ENCODE measurements at places on chromosomes 1 and 21.

DNA sequence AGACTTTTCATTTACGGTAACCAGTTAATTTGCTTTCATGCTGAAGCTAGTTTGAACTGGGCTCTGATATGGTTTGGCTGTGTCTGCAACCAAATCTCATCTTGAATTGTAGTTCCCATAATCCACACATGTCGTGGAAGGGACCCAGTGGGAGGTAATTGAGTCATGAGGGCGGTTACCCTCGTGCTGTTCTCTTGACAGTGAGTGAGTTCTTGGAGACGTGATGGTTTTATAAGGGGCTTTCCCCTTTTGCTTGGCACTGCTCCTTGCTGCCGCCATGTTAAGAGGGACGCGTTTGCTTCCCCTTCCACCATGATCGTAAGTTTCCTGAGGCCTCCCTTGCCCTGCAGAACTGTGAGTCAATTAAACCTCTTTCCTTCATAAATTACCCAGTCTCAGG is 10.3 kb upstream of the FHAD1 start:
- H3K36me3 ChIP-seq, result no peaks in the 10 kb centered on the region
- DNase-seq, result no peak

- no peak for DNase-seq
- H3K4me3 ChIP-seq, result no peak overlapping the region
- H3K27me3 ChIP-seq, result no peaks in the 10 kb centered on the region
- H3K4me1 ChIP-seq, result no peaks in the 10 kb centered on the region
- no peaks in the 10 kb centered on the region for H3K36me3 ChIP-seq
These were observed 47.0 kb downstream of the F5 start for GRCh38 chr1:169538998-169539871.

- no peak overlapping the region for H3K4me3 ChIP-seq
- peaks cover 1% of the 10 kb centered on the region for H3K27me3 ChIP-seq
- H3K27ac ChIP-seq, result no peak overlapping the region
These were observed 23.2 kb downstream of the ADORA1 start for GRCh38 chr1:203150511-203151297.

GRCh38 chr1:89847191-89847729 is 26.4 kb downstream of the LRRC8D start:
- H3K27ac ChIP-seq, result peak overlapping the region; percentile 95
- no peaks in the 10 kb centered on the region for H3K27me3 ChIP-seq
- H3K4me3 ChIP-seq, result peak overlapping the region; percentile 96

DNA sequence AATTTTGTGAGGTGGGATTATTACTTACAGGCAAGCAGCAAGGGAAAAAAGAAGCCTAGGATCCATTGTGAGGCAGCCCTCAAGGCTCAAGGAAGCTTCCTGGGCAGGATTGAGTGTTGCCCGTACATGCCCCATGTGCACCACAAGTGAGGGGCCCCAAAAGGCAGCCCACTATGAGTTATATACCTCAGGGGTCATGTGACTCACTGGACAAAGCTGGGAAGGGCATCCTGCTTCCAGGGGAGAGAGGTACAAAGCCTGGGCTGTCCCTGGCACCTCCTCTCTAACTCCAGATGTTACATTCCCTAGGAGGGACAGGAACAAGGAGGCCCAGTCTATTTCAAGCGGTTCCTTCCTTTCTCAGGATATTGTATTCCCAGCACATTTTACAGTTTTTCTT is 34.0 kb upstream of the CD1D start:
- H3K4me3 ChIP-seq, result no peak overlapping the region
- H3K27me3 ChIP-seq, result no peaks in the 10 kb centered on the region
- no peaks in the 10 kb centered on the region for H3K36me3 ChIP-seq
- no peak for DNase-seq
- peaks cover 30% of the 10 kb centered on the region for H3K4me1 ChIP-seq

DNA sequence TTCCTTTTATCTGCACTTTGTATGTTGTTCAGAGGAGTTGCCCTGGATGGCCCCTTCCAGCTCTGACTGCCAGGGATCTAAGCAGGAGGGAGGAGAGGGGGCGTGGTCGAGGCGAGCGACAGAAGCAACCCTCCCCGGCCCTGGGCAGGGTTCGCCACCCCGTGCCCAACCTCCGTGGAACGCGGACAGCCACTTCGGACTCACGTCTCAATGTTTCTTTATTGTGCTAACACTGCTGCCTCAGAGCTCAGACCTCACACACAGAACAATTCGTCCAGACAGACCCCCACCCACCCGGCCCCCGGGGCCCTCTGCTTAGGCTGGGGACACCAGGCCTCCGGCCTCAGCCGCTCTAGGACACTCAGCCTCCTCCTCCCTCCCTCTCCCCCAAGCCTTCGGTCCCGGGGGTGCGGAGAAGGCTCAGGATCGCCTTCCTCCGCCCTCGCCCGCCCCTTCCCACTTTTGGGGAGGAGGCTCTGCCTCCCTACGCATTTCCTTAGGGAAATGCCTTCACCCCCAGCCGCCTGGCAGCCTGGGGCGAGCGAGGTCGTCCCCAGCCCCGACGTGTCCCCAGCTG is 8.3 kb downstream of the VSIG8 start:
- H3K4me3 ChIP-seq, result peak overlapping the region; percentile 96
- peaks cover under 1% of the 10 kb centered on the region for H3K27me3 ChIP-seq
- no peak for DNase-seq
- peak overlapping the region; percentile 85 for H3K27ac ChIP-seq

DNA sequence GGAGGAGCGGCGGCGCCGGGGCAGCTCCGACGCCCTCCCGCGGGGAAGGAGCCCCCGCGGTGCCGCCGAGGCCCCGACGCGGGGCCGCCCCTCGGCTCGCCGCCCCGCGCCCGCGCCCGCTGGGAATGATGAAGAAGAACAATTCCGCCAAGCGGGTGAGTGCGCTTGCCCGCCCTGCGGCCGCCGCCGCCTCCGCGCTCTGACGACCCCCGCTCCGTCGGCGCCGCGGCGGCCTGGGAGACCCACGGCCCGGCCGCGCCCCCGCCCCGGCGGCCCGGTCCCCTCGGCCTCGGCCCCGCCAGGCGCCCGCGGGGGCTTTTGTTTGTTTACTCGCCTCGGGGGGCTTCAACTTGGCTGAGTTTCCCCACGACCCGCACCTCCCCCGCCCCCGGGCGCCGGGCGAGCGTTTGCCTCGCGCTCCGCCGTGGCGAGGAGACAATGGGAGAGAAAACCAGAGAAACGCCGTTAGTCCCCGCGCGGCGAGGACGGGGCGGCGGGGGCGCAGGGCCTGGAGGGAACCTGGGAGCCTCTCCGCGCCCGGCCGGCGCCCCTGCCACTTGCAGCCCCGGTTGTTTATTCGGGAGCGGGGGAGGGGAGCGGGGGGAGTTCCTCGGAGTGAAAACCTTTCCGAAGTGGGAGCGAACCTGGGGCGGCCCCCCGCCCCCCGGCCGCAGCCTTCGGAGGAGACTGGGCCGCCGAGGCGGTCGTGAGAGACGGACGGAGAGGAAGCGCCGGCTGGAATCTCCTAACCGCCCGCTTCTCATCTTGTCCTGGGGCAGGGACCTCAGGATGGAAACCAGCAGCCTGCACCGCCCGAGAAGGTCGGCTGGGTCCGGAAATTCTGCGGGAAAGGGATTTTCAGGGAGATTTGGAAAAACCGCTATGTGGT is 661 bp downstream of the PLEKHO1 start:
- H3K27ac ChIP-seq, result peak overlapping the region; percentile 97
- no peak for DNase-seq
- H3K4me1 ChIP-seq, result peaks cover 73% of the 10 kb centered on the region
- peaks cover 14% of the 10 kb centered on the region for H3K36me3 ChIP-seq
- H3K27me3 ChIP-seq, result no peaks in the 10 kb centered on the region

DNA sequence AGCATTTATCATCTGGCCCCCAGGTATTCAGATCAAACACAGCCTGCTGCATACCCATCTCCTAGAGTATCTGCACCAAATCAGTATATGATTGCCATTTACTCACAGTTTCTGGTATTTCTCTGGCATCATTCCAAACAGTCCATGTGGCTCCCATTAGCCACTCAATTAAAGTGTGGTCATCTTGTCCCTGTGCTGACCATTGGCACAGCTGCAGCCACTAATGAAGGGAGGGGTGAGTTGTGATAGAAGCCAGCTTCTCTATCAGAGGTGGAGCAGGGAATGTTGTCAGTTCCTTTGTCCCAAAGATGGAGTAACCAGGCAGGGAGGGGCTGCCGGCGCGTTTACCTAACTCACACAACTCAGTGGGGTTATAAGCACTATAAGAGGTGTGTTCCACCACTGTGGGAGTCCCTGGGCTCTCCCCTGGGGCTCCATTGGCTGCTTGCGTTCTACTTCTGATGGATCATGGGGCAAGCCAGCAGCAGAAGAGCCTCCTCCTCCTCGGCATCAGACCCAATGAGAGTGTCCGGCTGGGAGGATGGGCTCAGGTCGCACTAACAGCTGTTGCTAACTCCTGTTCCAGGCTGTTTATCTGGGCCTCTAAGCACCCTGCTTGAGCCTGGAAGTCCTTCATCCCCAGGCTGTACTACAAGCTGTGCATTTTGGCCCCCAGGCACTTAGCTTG is 108.6 kb downstream of the GDAP2 start:
- H3K4me1 ChIP-seq, result no peaks in the 10 kb centered on the region
- no peak overlapping the region for H3K4me3 ChIP-seq
- H3K36me3 ChIP-seq, result no peaks in the 10 kb centered on the region
- H3K27me3 ChIP-seq, result peaks cover 10% of the 10 kb centered on the region
- no peak for DNase-seq
- H3K27ac ChIP-seq, result no peak overlapping the region
